ENCODE measurements at places on chromosomes 4 and X.

DNA sequence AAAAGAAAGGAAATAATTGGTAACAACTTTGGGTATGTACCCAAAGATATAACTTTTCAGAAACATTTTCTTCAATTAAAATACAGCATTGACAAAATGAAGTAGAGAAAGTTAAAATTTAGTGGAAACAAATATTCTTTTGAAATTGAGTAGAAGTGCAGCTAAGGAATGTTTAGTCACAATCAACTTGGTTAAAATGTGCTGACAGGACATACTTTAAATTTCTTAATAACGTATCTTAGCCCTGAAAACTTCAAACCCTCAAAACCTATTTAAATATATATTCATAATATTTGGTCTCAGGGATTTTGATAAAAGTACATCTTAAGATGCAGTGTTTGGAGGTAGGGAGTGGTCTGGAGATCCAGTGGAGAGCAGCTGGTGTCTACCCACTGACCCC lies 240.8 kb downstream of the DKK2 start:
- DNase-seq, result no peak

- DNase-seq, result no peak
Measured at GRCh38 chrX:46461660-46462191, 83.5 kb downstream of the ZNF674 start.

DNA sequence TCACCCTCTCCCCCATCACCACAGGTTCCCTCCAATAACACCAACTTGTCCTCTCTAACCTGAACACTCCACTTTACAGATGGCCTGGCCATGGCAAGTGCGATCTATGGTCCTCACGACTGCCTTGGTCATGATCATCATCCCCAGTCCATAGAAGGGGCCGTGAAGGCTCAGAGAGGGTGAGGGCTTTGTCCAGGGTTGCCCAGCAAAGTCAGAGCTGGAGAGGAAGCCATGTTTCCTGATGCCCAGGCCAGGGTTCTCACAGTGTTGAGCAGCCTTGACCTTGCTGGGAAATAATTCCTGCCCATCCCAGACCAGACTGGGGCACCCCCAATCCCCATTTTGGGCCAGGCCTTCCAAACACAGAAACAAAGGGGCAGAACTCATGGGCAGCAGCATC lies 42.9 kb upstream of the MAN2B2 start:
- DNase-seq, result no peak

- no peak for DNase-seq
Measured at GRCh38 chr4:80188801-80189458, 8.4 kb upstream of the PRDM8 start.

- DNase-seq, result peak; percentile 5
Measured at GRCh38 chr4:52982255-52982945, 120.3 kb downstream of the RASL11B start.

DNA sequence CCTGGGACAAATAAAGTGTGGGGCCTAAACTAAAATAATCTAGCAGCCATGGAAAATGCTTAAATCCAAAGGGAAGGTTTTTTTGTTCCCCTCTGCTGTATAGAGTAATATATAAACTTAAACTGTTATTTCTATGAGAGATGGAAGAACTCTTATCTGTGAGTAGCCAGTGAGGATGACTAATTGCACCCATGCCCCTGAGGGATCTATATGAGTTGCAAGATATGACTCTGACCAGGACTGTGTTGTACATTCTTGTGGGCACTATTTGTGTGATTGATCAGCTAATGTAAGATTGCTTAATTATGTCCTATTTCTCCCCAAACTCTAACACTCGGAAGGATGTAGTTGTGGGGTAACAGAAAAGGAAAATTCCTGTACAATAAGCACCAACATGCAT lies 35.2 kb upstream of the AMBN start:
- DNase-seq, result no peak

GRCh38 chrX:43958529-43958928 lies 14.7 kb downstream of the NDP start:
- DNase-seq, result peak; percentile 57

DNA sequence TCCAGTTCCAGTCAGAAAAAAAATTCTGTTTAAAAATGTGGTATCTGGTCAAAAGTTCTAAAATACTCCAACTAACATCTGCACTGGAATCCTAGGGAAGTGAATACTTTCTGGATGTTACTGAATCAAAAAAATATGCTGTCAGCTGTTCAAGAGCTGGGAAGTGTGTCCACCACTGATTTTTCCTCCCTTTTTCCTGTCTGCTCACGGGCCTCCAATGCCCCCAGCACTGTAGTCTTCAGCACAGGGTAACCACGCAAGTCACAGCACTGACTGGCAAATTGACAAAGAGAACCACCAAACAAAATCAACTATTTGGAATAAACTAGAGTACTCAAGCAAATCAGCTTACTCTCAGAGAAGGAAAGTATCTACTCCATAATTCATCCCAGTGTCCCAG lies 9.9 kb downstream of the VEGFC start:
- no peak for DNase-seq

GRCh38 chrX:13965531-13965930 lies 64.2 kb downstream of the GEMIN8 start:
- DNase-seq, result no peak

DNA sequence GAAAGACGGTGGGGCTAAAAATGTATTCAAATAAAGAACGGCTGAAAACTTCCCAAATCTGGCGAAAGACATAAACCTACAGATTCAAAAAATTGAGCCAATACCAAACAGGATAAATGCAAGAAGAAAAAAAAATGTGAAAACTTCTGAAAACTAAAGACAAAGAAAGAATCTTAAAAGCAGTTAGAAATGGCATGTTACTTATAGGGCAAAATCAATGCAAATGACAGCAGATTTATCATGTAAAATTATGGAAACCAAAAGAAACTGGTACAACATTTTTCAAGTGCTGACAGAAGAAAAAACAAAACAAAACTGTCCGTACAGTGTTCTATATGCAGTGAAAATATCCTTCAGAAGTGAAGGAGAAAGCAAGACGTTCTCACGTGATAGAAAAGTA lies 239.0 kb downstream of the PDGFC start:
- DNase-seq, result no peak

DNA sequence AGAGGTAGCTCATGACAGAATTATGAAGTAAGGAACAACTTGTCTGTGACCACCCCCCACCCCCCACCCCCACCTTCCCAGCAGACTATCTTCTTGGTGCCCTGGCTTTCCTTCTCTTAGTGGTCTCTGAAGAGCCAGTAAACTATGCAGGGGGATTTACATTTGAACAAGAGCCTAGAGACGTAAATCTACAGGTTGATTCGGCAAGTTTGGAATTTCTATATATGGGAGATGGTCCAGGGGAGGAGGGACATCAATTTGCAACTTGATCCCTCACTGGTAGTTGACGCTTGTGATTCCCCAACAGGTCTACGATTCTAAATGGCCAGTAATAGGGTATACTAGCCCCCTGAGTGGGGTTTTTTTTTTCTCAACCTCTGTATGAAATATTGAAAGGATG lies 36.7 kb downstream of the IL13RA1 start:
- no peak for DNase-seq

GRCh38 chrX:10569946-10570345 lies 50.4 kb downstream of the MID1 start:
- no peak for DNase-seq

GRCh38 chrX:36898301-36898700 lies 109.9 kb upstream of the FAM47C start:
- DNase-seq, result no peak

GRCh38 chrX:66408507-66408906 lies 230.4 kb downstream of the EDA2R start:
- no peak for DNase-seq

DNA sequence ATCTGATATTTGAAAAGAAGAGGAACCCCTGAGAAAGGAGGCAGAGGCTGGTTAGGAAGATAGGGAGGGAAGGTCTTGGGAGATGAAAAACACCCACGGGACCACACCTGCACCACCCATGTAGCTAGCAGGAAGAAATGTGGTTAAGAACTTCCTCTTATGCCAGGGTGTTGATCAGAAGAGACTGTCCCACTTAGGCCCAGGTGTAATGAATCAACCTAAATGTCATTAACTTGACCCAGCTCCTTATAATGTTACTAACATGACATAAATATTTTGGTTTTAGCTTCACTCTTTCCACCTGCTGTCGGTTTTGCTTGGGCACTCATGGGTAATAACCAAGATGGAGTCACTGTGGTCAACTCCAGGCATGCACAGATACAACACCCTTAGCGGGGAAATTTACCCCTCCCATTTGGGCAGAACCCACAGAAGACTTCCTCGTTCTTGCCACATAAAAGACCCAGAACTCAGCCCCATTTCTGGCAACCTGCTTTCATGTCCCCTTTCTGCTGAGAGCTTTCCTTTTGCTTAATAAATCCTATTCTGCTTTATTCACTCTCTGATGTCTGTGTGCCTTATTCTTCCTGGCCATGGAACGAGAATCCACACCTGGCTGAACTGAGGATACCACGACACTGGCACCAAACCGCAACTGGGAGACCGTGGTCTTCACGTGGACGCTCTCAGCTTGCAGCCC lies 46.8 kb downstream of the ZNF141 start:
- DNase-seq, result no peak

DNA sequence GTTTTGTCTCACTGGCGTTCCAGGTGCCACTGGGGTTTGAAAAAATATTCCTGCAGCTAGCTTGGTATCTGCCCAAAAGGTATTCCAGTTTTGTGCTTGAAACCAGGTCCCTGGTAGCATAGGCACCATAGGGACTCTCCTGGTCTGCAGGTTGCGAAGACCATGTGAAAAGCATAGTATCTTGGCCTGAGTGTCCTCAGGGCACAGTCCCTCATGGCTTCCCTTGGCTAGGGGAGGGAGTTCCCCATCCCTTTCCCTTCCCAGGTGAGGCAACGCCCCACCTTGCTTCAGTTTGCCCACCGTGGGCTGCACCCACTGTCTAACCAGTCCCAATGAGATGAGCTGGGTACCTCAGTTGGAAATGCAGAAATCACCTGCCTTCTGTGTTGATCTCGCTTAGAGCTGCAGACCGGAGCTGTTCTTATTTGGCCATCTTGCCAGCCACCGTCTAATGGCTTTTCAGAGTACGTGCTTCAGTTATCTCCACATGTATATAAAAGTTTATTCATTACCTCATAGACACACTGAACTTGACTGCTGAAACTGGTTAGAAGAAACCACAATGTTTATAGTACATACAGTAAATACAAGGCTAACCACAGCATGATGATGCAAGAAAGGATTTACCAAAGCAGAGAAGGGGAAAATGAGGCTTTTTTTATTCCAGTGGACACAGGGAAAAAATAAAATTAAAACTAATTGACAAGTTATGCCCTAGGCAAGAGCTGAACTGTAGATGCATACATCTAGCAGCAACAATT lies 10.6 kb downstream of the PBDC1 start:
- no peak for DNase-seq

DNA sequence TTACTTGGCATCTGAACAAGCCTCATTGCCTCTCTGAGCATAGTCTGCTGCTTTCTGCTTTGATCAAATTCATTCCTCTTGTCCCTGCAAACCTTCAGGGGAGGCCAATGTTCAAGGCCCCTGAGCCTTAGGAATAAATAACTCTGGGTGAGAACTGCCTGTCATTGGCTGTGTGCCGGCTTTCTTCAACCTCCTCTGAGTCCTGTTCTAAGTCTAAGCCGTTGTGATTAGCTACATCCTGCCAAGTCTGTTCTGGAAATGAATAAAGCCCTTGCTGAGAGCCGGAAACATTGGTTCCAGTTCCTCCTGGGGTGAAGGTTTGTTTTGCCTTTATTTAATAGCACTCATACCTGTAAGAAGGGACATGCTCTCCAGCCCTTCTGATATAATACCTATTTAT lies 13.8 kb downstream of the RNF4 start:
- DNase-seq, result peak; percentile 43

DNA sequence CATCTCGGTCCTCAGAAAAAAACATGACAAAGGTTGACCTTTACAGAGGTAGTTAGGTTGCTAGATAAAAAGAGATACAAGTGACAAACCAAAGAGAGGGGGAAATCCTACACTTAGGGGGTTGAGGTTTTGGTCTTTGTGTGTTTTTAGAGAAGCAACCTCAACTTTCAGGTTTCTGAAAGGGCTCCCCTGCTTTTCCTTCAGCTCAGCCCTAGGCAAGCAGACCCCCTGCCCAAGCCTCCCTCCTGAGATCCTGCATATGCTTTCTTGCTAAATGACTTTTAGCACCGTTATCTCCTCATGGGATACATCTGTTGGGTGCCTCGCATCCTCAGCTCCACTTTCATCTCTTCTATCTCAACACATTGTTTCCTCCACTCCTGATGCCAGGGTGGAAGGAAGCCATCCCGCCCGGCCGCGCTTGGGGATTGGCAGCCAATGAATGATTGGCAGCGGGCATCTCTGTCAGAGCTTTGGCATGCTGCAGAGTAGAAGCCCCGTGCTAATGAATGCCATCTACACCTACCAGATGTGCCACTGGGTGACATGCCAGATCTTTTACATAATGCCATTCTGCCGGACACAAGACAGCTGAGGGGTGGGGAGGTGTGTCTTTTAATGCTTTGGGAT lies 15.0 kb upstream of the PRDM8 start:
- DNase-seq, result no peak
